Spinal cord (tissue), 10 donors: ENCODE measurements at places on chromosomes 1 and 21. TPM values are rescaled to one million over a fixed set of nuclear protein-coding genes. Genes with fewer than 3 reads are reported as not detected.

GSTM5 gene
- 6.6 TPM for total RNA-seq

DNA sequence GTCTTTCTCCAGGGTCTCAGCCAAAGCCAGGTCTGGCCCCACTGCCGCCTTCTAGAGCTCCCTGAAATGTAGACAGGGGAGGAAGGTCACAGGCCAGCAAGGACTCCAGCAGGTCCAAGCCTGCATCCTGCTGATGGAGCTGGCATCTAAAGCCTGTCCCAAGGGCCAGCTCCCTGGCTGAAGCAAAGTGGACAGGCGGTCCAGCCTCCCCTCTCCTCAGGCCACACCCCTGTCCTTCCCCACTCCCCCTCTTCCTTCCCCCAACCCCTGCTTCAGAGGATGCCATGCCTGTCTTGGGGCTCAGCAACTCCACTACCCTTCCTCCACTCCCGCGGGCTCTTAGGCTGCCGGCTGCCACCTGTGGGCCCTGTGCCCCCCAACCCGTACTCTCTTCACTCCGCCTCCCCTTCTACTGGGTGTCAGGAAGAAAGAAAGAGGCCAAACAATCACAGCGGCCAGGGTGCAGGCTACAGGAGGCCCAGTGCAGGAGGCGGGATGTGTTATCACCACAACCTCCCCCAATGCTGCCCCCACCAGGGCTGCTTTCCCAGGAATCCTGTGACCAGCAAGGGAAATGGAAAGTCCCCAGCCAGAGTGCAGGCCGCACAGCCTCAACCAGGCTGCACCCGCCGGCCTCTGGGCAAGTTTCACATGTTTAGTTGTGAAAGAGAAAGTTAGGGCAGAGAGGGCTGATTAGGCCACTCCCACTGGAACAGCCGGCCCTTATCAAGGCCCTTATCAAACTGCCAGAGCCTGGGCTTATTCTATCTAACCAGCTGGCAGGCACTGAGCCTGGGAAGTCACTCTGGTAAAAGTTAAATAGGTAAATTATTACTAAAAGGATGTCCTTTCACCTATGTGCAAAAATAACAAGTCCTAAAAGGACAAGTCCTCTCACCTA, 34.1 kb downstream of the ACOT7 start:
- no peak for DNase-seq

TBCE gene
- total RNA-seq = 29.6 TPM

DNA sequence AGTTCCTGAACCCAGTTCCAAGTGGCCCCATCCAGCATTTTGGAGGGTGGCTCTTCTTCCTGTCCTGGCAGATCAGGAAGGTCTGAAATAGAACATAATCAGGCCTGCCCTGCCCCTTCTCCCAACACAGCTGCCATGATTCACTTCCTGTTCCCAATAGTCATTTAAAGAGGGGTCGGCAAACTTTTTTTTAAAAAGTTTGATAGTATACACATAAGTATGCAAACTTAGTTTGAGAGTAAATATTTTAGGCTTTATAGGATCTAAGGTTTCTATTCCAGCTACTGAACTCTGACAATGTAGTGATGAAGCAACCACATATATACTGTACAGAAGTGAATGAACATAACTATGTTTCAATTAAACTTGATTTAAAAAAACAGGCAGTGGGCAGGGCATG, 66.4 kb downstream of the LUZP1 start:
- DNase-seq = no peak

UROD gene
- 131 TPM for total RNA-seq

SYT14 gene
- 8.5 TPM for total RNA-seq

GRCh38 chr21:40421121-40421520, 425.8 kb downstream of the DSCAM start:
- DNase-seq = no peak

- DNase-seq = peak; percentile 14
Observed at GRCh38 chr1:148353461-148354283, 129.4 kb downstream of the PPIAL4G start.

- DNase-seq = no peak
Observed at GRCh38 chr1:161066694-161067093, 3.0 kb downstream of the ARHGAP30 start.

SLC9A1 gene
- total RNA-seq = 5.9 TPM

DNA sequence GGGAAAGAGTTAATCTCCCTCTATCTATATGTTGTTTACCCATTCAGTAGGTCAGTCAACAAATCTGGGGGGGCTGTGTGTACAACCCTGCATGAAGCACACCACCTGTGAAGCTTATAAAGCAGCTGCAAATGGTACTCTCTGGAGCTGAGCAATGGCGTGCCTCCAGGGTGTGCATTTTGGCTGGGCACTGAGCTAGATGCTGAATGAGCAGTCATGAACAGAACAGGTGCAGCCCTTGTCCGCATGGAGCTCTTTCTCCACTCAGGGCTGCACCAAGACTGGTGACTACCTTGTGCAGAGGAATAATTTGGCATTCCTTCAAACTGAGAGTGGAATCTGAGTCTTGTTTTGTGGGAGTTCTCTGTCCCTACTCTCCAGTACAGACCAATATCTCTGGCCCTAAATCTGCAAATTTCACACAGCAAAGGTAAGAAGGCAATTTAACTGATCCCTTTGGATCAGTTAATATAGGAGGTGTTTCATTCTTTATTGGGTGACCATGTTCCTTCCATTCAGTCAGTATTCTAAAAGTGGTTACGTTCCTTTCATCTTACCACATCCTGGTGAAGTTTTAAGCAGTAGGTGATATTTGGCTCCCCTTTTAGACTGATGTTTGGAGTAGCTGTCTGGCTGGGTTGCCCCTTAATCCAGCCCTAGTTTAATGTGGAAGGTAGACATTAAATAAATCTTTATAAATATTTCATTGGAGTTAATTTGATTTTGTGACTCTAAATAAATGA, 76.0 kb downstream of the GPR88 start:
- DNase-seq = no peak

- no peak for DNase-seq
Observed at GRCh38 chr1:44860891-44861425, 17.9 kb upstream of the PTCH2 start.

GRCh38 chr1:191869790-191870312, 288.4 kb upstream of the RGS18 start:
- no peak for DNase-seq

- DNase-seq = no peak
Observed at GRCh38 chr1:89884718-89885596, 64.1 kb downstream of the LRRC8D start.

CSMD2 gene
- 19.4 TPM for total RNA-seq

DNA sequence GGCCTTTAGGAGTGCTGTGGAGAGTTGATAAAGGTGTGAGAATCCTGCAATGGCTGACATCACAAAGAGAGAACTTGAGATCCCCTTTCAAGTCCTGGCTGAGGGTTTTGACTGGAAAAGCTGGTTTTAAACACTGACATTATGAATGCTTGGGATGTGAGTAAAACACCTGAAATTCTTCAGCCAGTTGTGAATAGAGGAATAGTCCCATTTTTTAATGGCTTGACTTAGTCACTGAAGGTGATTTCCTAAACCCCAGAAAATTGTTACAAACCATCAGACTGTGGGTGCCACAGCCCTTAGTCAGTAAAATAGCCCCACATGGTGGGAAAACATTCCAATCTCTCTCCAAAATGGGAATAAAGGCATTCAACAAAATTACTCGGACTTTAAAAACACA, 107.7 kb upstream of the LMO4 start:
- no peak for DNase-seq

- DNase-seq = peak; percentile 58
Observed at GRCh38 chr1:184030433-184031091, 7.0 kb downstream of the COLGALT2 start.

GRCh38 chr1:14429577-14429976, 168.9 kb upstream of the KAZN start:
- no peak for DNase-seq

GBP2 gene
- 2.3 TPM for total RNA-seq

- DNase-seq = no peak
Observed at GRCh38 chr1:92951141-92951582, 10.1 kb downstream of the DIPK1A start.

GRCh38 chr1:212450331-212450881, 17.7 kb downstream of the NENF start:
- DNase-seq = no peak

- no peak for DNase-seq
Observed at GRCh38 chr21:20040768-20041167, 957.4 kb upstream of the NCAM2 start.

PGLYRP4 gene
- not detected for total RNA-seq

DNA sequence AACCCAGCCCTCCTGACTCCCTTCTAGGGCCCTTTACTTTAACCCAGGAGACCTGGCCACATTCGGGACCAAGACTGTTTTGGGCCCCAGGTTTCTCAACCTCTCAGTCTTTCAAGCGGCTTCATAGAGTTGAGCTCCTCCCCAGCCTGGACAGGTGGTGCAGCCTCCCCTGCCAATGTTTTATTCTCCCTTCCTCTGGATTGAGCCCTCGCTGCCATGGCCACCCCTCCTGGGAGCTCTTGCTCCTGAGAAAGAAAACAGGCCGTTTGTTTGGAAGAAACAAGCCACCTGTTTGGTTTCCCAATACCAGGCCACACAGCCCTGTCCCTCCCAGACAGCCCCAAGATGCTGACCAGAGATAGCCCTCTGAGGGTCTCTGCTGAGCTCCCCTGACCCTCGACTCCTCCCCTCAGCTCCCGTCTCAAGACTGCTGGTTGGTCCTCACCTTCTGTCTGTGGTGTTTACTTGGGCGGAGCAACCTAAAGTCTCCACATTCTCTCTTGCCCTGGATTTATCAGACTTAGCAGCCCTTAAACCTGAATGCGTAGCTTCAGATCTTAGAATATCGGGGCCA, 3.3 kb downstream of the TMEM51 start:
- no peak for DNase-seq

SAMD13 gene
- total RNA-seq = 5.7 TPM

FCMR gene
- 1.3 TPM for total RNA-seq

- no peak for DNase-seq
Observed at GRCh38 chr1:44962729-44963128, 23.7 kb downstream of the EIF2B3 start.

FUCA1 gene
- 39.1 TPM for total RNA-seq

GNB1 gene
- total RNA-seq = 238 TPM

DNA sequence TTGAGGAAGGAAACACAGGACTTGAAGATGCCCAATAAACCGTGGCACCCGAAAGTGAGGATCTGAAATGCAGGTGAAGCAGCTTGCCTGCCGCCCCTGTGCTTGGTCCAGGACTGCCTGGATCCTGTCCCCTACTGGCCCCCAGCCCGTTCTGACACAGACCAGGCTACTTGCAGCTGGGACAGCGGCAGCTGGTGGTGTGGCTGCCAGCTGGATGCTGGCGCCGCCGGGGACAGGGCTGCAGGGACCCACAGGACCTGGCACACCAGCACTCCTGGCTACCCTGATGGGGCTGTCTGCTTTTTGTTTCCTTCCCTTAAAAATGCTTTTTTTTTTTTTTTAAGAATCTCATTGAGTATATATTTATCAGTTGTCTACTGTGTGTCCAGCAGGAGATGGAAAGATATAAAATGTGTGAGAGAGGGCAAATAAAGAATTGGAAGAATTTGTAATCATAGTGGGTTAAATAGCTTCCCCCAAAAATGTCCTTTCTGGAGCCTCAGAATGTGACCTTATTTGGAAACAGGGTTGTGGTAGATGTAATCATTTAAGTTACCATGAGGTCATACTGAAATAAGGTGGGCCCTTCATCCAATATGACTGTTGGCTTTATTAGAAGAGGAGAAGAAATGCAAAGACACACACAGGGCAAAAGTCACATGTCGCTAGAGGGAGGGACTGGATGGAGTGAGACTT, 165.6 kb downstream of the DSCAM start:
- DNase-seq = peak; percentile 39

CFAP74 gene
- 4.1 TPM for total RNA-seq

GRCh38 chr1:38817267-38818174, 42.1 kb downstream of the RRAGC start:
- no peak for DNase-seq

NECAP2 gene
- 45.3 TPM for total RNA-seq

SKI gene
- total RNA-seq = 20.0 TPM

DNA sequence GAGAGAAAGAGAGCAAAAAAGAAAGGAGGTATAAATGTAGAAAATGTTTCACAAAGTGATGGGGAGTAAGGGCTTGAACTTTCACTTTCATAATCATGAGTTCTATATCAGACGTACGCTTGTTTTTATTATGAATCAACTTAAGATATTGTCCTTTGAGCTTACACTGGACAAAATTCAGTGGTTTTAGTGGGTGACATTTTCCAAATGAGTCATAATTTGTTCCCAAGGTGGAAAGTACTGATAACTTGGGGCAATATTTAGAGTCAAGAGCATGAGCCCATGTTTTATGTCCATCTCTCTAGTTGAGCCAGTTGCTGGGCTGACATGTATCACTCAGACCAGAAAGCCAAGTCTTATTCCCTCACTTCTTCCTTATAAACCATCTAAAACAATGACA, 161.6 kb downstream of the CHRM3 start:
- DNase-seq = no peak

DNA sequence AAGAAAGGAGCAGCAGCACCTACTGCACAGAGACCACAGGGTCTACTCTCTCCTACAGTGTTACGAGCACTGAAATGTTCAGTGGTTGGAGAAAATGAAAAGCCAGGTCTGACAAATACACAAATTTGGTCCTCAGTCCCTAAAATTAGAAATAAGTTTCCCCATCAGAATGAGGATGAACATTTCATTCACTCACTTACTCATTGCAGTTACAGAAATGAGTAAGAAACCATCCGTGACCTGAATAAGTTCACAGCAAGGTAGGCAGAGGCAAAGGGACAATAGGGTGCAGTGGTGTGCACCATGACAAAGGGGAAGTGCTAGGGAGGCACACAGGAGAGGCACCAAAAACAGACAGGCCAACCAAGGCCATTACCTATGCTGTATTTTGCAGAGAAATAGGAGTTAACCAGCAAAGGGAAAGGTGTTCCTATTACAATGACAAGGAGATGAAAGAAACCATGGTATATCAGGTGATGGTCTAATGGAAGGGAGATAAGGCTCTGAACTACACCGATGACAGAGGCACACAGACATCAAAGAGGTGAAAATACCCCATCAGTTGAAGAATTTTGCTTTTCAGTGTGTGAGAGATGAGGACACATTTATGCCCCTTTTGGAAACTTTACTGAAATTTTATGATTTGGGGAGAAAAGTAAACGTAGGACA, 29.4 kb downstream of the VAV3 start:
- DNase-seq = no peak

GRCh38 chr1:232144696-232145230, 485.2 kb downstream of the SIPA1L2 start:
- no peak for DNase-seq

CLK2 gene
- total RNA-seq = 25.2 TPM

- peak; percentile 39 for DNase-seq
Observed at GRCh38 chr21:41767606-41768436, 969 bp upstream of the RIPK4 start.

TMEM269 gene
- 0.30 TPM for total RNA-seq

GRCh38 chr1:203528063-203528462, 34.1 kb downstream of the OPTC start:
- DNase-seq = no peak

DNA sequence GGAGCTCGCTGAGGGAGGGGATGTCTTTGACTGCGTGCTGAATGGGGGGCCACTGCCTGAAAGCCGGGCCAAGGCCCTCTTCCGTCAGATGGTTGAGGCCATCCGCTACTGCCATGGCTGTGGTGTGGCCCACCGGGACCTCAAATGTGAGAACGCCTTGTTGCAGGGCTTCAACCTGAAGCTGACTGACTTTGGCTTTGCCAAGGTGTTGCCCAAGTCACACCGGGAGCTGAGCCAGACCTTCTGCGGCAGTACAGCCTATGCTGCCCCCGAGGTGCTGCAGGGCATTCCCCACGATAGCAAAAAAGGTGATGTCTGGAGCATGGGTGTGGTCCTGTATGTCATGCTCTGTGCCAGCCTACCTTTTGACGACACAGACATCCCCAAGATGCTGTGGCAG, 1.4 kb downstream of the TSSK3 start:
- no peak for DNase-seq

DNAI4 gene
- 71.8 TPM for total RNA-seq
